Panc1 (cell line): ENCODE measurements at places on chromosomes 6 and 20.

GRCh38 chr6:21747441-21747840 lies 153.9 kb downstream of the SOX4 start:
- DNase-seq = no peak

- DNase-seq = no peak
These were observed 10.5 kb upstream of the RBCK1 start for GRCh38 chr20:397432-398237.

GRCh38 chr6:107917451-107918375 lies 40.3 kb downstream of the SEC63 start:
- no peak for DNase-seq

- DNase-seq = no peak
These were observed 28.0 kb downstream of the OPN5 start for GRCh38 chr6:47809873-47810272.

GRCh38 chr6:15420959-15421438 lies 175.1 kb downstream of the JARID2 start:
- no peak for DNase-seq

GRCh38 chr20:38870733-38871559 lies 55.3 kb upstream of the FAM83D start:
- no peak for DNase-seq

DNA sequence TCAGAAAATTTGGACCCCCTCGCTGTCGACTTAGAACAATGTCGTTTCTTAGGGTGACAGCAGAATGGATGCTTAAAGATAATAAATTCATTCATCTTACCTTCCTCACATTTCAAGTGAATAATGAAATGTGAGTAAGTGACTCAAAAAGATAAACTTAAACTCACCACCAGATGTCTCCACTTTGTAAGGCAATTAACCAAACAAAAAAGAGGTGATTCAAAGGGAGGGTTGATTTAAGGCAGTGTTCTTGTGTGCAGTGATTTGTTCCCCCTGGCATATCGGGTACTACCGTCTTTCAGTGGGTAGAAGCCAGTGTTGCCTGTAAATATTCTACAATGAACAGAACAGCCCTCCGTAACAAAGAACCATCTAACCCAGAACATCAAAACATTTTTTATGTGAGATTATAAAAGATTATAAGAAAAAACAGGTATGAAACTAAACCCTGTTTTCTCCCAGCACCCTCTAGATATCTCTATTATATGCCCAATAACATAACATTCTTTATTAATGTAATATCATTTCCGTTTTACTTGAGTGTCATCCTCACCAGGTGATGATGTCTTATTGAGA lies 589.7 kb downstream of the CBLN4 start:
- DNase-seq = peak; percentile 8
